Neuronal stem cell (in vitro differentiated cells): ENCODE measurements at places on chromosomes 6 and 20.
A peak's percentile ranks its signal among the peaks of the same experiment; 100 is the strongest.

DNA sequence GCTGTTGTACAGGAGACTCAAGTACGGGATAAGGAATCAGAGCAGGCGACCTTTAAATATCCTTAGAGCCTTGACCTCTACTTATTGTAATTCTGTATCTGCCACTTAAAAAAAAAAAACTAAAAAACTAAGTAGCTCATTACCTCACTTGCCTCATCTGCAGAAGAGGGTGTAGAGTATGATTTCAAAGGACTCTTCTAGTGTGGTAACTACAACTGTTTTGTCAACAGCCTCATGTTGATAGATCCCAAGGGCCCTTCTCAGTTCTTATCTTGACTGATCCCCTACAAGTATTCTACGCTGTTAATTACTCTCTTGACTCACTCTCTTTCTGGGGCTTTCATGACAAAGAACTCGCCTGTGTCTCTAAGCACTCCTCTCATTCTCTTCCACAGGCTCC is 16.7 kb upstream of the PDYN start:
- no peak for DNase-seq

DNA sequence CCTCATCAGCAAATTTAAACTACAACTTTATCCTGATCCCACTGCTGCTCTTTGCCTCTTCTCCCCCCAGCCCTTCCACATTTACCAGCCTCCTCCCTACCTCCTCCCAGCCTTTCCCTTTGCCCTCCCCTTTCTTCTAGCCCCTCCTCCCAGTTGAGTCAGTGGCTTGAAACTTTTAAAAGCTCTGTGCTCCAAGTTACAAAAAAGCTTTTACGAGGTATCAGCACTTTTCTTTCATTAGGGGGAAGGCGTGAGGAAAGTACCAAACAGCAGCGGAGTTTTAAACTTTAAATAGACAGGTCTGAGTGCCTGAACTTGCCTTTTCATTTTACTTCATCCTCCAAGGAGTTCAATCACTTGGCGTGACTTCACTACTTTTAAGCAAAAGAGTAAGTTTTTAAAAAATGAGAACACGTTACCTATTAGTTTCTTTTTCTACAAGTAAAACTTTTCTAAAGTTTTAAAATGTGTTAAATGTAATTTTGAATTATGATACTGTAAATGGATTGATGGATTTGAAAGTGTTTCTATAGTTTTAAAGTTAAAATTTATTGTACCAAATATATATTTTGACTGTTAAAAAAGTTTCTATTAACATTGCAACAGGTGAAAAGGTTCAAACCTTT is at the start of gene GJA1:
GJA1 (plus strand) TSS at position 203 of the 626 bp plus-strand sequence. CDS start 11,202 bp downstream, outside the sequence.
- DNase-seq = peak; percentile 65

DNA sequence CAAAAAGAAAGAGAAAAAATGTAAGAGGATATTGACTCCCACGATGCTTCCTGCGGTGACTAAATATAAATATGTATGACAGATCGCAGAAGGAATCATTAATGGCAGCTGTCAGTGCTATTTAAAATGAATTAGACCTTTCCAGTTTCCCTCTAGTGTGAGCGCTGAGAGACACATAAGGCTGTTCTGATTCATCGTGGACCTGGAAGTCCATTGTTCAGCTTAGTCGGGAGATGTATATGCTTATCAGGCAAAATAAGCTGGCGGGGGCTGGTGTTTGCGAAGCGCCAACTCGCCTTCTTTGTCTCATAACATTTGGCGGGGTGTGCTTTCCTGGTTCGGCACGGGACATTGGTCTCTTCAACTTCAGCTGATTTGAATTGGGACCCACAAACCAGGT is 95.4 kb downstream of the CDH4 start:
- no peak for DNase-seq

DNA sequence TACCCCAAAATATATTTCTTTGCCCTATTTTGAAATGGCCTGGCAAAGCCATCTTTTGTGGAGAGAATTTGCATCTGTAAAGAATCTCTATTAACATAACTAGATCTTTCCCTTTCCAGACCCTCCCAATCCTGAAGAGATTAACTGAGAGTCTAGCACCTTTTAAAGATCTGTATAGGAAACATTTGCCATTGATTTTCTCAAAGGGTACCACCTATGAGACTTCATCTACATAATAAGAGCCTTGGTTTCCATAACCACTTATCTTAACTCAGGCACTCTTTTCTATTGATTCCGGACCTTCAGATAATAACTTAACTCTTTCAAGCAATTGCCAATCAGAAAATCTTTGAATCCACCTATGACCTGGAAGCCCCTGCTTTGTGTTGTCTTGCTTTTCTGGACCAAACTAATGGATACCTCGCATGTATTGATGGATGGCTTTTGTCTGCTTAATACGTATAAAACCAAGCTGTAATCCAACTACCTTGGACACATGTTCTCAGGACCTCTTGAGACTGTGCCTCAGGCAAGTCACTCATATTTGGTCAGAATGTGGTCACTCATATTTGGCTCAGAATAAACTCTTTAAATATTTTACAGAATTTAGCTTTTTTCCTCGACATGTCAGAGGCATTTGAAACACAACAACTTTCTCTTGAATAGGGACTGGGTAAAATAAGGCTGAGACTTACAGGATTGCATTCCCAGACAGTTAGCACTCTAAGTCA is 31.4 kb downstream of the SLC22A2 start:
- no peak for DNase-seq

DNA sequence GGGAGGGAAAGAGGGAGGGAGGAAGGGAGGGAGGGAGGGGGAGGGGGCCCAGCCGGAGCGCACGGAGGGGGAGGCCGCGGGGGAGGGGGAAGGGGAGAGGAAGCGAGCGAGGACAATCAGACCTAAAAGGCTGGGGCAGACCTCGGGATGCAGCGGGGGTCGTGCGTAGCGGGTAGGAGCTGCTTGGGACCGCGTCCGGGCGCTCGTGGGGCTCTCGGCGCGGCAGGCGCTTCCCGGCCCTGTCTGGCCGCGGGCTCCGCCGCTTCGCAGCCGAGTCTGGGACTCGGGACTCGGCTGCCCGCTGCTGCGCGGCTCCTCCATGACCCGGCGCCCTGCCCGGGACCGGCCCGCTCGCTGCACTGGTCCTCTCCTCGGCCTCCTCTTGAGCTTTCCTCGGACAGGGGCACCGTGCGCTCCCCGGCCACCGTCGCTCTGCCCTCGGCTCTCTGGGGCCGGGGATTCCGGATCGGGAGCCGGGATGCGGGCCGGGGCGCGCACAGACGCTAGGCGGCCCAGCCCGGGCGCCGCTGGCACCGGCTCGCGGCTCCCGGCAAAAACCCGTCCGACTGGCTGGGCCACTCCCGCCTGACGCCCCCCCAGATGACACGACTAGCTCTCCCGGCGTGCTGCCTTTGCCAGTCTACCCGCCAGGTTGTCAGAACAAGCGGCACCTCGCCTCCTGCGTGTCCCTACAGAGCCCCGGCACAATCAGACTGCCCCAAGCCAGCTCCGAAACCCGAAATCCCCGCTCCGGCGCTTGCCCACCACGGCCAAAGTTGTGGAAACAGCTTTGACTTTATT is 2.2 kb downstream of the TFAP2A start:
- no peak for DNase-seq

DNA sequence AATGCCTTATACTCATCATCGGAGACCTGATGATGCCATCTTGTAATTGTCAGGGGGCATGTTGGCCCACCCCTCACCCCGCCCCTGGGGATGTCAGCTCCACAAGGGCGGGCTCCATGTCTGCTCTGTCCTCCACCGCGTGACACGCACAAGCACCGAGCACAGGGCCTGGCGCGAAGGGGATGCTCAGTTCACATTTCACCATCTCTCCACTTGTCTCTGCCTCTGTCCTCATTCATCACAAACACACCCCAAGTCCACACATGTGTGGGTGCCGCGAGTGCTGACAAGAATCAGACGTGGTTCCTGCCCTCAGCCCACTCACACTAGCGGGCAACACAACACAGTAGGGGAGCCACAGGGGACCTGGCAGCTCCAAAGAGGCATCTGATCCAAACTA is 151.2 kb upstream of the PTPN1 start:
- no peak for DNase-seq

DNA sequence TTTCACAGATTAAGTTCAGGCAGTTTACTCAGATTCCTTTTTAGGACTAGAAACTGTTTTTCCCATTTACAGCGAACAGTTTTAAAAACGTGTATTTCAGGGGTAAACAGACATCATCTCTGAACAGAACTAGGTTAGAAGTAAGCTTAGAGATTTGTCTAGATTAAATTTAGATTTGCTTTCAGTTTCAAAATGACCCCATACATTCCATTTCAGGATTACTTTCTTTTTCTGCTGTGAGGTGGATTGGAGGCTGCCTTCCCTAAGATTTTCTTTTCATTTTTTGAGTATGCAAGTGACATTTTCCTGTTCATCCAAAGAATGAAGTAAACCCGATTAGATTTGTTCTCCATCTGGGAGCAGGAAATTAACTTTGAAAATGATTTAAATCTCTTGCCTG is 747.2 kb downstream of the KHDRBS2 start:
- DNase-seq = no peak

GRCh38 chr6:41970436-41970846 is 28.8 kb upstream of the CCND3 start:
- DNase-seq = no peak

DNA sequence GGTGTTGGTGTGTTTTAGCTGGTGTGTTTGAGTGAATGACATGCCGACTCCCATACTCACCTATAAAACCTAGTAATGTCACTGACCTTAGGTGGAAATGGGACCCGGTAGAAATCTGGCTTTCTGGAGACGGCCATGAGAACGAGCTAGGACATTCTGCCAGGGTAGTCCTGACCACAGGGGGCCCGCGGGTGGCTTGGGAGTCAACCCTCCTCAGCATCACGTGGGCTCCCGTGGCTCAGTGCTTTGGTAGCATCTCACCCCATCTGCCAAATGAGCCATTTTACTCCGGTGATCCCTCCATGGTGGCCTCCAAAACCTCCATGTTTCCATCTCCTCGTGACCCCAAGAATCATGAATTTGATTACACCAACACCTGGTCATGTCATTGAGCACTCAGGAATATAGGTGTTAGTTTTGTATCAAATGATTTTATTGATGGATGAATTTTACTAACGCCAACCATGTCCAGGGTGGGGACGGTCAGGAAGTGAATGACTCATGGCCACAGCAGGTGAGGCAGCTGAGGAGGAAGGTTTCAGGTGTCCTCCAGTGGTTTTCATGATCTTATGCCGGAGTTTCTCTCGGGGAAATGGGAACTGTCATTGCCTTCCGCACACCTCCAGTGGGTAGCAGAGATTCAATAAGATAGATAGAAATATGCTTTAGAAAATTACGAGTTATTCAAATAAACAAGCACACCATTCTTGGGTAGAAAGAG is 195.0 kb downstream of the SYNDIG1 start:
- no peak for DNase-seq
